ENCODE measurements at places on chromosomes 12 and 14.

DNA sequence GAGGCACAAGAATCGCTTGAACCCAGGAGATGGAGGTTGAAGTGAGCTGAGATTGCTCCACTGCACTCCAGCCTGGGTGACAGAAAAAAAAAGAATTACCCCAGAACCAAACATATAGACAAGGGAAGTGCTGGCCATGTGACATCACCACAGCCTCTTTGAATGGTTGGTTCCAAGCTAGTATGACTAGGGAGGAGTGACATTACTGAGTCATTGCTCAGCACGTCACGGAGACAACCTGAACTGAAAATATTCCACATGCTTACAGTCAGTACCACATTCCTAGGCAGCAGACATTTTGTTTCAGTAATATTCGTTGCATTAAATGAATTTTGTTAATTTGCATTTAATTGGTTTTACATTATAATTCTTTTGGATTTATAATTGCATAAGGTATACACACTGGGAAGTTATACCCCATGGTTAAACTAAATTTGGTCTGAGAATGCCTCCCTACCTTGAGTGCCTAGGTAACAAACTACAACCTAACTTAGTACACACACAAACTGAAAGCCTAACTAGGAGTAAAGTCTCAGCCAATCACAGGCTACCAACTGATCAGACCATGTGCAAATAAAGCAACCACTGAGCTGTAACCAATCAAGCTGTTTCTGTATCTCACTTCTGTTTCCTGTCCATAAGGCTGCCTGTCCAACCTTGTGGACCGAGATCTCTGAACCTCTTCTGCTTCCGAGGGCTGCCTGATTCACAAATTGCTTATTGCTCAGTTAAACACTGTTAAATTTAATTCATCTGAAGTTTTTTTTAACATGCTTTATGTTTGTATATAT lies 164.4 kb downstream of the CAND1 start:
- H3K4me1 ChIP-seq = peaks cover 3% of the 10 kb centered on the region

DNA sequence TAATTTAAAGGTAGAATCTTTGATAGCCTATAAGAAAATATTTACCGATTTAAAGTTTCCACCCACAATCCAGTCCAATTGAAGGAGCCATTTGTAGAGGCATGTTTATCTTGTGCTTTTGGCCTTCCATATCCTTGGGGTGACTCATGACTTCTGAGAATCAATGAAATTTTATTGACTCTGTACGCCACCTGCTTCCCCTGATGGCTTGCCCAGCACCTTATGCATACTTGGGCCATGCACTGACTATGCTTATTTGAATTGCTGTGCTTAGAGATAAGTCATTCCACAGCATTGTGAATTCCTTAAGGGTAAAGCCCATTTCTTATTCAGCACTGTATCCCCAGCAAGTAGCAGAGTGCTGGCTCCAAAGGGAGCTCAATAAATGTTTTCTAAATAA lies 954.8 kb upstream of the SEL1L start:
- no peaks in the 10 kb centered on the region for H3K4me1 ChIP-seq
- H3K27me3 ChIP-seq = no peaks in the 10 kb centered on the region
- H3K36me3 ChIP-seq = no peaks in the 10 kb centered on the region
- H3K4me3 ChIP-seq = no peak overlapping the region
- H3K27ac ChIP-seq = no peak overlapping the region
- no peak for DNase-seq

DNA sequence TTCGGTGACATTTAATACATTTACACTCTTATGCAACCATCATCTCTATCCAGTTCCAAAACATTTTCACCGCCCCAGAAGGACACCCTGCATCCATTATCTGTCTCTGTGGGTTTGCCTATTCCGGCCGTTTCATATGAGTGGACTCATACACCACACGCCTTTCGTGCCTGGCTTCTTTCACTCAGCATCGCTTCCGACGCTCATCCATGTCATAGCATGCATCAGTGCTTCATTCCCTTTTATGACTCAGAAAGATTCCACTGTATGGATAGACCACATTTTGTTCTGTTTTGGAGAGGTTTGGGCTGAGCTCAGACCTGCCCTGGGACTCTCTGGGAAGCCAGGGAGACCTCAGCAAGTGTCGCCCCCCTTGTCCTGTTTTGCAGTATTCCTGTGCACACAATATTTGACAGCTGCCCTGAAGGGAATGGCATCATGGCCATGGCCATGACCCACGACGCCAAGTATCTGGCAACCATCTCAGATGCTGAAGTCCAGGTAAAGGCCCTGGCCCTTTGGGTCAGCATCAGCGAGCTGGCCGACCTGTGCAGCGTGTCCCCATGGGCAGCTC lies 23.8 kb downstream of the CFAP251 start:
- no peaks in the 10 kb centered on the region for H3K27me3 ChIP-seq
- H3K4me3 ChIP-seq = no peak overlapping the region
- no peak overlapping the region for H3K27ac ChIP-seq

DNA sequence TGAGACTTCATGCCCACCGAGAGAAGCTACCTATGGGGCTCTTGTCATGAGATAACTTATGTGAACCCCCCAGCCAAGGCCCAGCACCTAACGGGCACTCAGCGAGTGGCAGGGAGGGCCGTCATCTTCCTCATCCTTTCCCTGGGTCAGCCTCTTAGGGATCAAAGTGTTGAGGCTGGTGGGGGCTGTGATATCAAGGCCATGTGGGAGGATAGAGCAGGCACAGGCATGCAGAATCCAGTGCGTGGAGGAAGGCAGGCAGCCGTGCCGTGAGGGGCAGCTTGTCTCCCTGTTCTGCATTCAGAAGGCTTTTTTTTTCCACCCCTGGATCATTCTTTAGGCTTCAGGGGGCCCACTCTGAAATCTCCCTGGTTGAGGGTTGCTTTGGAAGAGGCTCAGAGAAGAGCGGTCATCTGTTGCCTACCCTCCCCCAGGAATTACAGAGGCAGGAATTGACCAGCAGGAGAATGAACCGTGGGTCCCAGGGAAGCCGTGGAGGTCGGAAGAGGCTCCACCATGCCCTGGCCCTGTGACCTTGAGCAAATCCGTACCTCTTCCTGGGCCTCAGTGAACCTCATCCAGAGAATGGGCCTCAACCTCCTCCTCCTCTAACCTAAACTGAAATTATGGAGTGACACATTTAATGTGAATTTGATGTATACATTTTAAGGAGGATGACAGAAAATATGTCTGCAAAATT lies 62.8 kb downstream of the BEGAIN start:
- no peak overlapping the region for H3K4me3 ChIP-seq
- DNase-seq = no peak
- H3K36me3 ChIP-seq = no peaks in the 10 kb centered on the region
